ENCODE measurements at places on chromosomes 2 and 18. TPM values are rescaled to one million over a fixed set of nuclear protein-coding genes. Genes with fewer than 3 reads are reported as not detected.

DNA sequence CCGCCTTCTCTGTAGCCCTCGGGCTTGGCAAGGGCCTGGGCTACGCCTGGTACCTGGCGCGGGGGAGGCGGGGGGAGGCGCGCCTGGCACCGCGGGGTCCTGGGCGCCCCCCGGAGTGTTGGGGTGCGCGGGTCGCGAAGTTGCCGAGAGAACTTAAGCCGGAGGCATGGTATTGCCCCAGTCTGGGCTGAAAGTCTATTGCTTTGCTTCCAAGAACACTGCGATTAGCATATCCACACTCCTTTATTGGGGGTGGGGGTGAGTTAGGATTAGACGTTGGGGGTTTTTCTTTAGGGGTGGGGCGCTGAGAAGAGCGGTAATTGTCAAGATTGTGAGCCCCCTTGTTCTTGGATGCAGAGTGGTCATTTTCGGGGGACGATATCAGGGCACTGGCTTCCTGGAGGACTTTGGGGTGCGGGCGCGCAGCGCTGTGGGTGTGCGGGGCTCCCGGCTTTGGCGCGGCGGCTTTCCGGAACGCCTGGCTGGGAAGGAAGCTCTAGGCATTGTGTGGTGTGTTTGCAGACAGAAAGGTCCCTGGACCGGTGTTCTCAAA, 798 bp downstream of the TANC1 start:
- no peak for DNase-seq

DNA sequence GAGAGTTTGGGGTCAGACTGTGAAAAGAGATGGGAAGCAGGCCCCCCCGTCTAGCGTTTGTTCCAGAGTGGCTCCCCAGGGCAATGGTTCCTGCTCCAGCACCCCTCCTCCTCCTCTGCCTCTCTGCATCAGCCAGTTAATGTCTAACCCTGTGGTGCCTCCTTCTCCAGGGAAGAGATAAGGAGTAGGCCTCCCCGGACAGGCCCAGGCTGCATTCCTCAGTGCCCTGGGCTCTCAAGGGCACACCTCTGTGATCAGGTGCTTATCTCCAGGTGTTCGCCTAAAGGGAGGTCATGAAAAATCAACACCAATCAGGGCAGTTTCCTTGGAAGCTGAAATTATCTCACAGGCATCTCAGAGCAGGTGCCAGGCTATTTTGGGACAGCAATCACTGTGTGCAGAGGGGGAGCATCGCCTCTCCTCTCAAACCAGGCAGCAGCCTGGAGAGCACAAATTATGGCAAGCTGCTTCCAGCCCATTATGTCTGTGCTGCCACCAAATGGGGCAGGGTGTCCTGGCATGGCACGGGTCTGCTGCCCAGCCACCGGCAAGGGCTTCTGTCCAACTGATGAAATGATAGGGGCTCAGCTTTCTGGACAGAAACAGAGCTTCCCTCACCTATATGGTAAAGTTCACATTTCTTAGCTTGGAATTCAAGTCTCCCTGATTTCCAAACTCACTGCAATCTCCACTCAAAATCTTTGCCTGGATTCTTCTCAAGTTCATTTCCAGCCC, 255.8 kb upstream of the SLC14A2 start:
- DNase-seq = no peak

GRCh38 chr2:74854401-74854800, 20.5 kb downstream of the HK2 start:
- no peak for DNase-seq

DNA sequence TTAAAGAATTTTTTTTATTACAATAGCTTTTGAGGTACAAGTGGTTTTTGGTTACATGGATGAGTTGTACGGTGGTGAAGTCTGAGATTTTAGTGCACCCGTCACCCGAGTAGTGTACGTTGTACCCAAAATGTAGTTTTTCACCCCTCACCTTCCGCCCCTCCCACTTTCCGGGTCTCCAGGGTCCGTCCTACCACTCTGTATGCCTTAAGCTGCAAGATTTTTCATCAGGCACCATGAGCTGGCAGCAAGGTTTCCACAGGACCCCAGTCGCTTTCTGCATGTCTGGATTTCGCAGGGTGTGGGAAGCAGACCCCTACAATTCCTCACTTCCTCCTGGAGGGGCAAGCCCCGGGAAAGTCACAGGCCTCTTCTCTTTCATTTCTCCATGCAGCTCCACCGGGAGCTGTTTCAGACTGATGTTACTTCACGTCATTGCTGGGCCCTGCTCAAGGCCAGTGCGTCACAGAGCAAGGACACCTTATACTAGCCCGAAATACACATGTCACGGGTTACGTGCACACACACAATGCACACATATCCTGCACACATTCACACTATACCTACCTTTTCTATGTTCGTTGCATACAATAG, 179.1 kb downstream of the ZFP36L2 start:
- DNase-seq = no peak

- peak; percentile 49 for DNase-seq
Observed at GRCh38 chr18:50879302-50880118, 592 bp downstream of the ME2 start.

- DNase-seq = no peak
Observed at GRCh38 chr2:148526509-148527346, 117.8 kb upstream of the EPC2 start.

Gene KDSR
- 97.4 TPM for total RNA-seq

Gene TUBA4B
- total RNA-seq = not detected

Gene ALPG
- total RNA-seq = not detected

Gene ANKRD62
- total RNA-seq = not detected

Gene MERTK
- 0.49 TPM for total RNA-seq

All from MCF 10A (cell line).